ENCODE measurements at places on chromosomes 12 and 14.

DNA sequence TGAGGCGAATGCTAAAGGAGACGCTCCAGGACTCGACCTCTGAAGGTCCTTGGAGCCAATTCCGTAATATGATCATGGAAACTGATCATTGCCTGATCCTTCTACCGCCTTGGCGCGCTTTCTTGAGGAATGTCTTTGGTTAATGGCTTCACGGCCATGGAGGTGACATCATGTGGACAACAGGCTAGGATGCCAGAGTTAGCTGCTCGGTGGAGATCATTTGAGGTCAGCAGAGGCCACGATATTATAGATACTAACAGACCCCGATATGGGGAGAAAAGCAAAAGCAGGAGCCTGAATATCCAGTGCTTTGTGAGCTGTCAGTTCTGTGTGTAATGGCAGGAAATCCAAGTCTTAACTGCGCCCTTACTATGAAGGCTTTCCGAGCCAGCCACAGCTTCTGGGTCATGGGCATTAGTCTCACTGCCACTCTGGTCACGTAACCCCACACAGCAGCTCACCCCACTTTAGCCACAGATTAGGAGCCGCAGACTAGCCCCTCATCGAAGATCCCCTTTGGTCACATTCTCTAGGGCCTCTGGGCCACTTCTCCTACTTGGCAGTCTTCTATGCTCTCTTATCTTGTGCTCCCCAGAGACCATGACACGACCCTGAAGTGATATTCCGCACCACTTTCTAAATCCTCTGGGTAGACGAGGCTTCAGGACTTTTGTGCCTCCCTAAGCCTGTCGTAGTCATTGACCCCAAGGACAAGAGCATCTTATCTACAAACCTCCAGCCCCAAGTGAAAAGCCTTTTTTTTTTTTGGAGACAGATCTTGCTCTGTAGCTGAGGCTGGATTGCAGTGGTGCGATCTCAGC lies 724 bp upstream of the CS start:
- no peak for DNase-seq

GRCh38 chr12:57611108-57611826 lies at the start of gene ARHGEF25:
Gene ARHGEF25 (plus strand): TSS chr12:57611435. CDS start chr12:57611895, 460 bp downstream.
- no peak for DNase-seq

GRCh38 chr14:99707921-99708320 lies 23.8 kb downstream of the CYP46A1 start:
- no peak for DNase-seq

DNA sequence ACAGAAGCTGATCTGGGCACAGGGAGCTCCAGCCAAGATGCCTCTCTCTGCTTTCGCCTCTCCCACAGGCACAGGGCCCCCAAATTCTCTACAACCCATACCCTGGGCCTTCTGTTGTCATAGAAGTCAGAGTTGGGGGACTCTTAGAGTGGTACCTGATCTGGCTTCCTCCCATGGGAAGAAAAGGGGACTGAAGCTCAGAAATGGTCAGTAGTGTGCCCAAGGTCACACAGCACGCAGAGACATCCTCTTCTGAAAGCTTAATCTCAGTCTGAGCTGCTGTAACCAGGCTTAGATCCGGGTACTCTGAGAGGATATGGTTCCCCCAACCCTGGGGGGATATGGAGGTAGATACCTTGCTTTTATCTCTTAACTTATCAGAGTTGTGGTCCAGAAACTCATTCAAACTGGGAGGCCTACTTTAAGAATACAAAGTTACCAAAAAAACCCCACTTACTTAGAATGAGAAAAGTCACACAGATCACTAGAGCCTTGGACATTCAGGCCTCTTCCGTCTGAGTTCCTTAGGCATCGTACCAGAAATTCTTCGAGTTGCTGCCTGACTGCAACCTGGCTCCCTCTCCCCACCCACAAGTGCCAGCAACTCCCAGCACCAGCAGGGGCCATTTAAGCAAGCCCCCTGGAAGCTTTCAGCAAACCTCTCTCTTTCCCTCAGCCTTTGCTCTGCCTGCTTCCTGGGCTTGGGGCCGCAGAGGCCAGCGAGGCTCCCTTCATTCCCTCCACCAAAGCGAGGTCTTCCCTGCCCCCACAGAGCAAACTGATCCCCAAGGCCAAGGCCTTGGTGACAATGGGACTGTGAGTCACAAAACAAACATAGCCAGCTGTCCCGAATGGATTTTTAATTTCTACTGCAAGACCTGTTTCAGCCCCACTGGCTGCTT lies 13.9 kb downstream of the KRT7 start:
- no peak for DNase-seq

DNA sequence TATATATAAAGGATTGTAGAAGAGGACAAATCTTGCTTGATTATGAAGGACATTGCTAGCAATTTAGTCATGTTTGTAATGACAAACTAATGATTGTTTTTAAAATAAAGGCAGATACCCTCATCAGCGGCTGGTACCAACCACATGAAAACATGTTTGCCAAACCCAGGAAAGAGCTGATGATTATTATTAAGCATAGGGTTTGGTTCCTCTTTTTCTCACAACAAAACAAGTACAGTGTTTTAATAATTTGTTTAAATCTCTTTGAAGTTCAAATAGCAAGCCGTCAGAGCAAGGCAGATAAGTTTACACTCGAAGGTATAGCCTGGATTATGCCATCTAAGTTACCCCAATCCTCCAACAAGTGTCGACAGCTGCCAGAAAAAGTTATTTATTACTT lies 5.3 kb upstream of the SINHCAF start:
- no peak for DNase-seq

DNA sequence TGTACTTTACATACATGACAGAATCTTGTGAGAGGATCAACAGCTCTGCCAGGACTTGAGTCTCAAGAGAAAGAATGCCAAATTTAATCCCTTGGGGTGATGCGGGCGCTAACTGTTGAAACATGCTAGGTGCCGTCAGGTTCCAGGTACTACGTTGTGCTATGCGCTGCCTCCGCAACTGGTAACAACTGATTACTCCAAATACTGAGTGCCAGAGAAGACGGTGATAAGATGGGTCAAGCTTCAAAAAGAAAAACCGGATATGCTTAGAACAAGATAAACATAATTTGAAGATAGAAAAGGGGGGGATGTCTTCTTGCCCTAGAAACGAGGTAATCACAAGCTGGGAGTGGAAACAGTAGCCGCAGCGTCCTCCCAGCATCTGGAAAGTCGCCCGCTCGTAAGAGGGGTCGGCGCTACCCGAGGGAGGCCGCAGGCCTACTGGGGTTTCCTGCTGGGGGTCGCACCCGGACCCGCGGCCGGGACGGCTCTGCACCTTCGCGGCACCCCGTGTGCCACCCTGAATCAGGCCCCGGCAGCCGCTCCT lies 678 bp downstream of the ZBTB25 start:
- no peak for DNase-seq

GRCh38 chr12:116637589-116638150 lies 78.5 kb downstream of the MAP1LC3B2 start:
- DNase-seq: no peak

DNA sequence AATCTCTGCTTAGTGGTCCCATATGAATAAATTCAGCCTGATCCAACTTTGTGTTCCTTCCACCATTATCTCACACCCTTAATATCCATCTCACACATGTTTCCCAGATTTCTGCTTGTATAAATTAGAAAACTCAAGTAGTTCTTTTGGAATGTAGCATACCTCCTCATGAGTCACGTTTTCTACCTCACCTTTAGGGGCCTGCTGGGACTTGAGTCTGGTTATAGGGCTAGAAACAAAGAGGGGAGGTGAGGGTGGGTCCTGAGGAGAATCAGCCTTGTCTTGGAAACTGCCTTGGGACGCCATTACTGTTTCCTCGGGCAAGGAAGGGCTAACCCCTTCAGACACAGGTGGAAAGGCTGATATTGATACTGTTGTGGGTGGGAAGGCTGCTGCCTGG lies 51.1 kb downstream of the EMP1 start:
- no peak for DNase-seq

DNA sequence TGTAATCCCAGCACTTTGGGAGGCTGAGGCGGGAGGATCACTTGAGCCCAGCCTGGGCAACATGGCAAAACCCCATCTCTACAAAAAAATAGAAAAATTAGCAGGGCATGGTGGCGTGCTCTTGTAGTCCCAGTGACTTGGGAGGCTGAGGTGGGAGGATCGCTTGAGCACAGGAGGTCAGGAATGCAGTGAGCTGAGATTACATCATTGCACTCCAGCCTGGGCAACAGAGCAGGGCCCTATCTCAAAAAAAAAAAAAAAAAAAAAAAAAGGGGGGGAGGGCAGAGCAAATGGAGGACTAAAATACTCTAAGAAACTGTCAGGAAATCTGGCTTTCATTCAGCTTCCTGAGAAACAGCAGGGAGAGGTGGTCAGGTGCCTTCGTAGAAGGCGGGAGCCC lies 31.7 kb upstream of the TSPAN9 start:
- DNase-seq: no peak

DNA sequence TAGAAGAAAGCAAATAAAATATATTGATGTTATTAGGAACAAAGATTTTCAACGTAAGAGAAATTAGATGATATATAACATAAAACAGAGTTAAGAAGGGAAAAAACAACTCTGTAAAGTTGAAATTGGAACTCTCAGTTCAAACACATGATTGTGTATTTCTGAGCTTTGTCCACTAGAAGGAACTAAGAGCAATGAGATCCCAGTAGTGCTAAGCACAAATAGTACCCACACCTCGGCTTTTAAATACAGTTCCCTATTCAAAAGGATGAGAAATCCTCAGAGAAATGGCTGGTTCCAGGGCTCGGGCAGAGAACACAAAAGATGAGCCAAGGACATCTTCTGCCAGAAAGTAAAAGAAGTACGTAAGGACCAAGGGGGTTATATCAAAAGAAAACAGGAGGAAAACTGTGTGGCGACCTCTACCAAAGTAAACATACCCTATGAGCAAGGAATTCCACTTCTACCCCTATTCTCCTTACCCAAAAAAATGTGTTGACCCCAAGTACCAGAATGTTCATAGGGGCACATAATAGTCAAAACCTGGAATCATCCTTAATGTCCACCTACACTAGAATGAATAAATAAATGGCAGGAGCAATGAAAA lies 96.6 kb downstream of the SPTSSA start:
- DNase-seq: no peak

DNA sequence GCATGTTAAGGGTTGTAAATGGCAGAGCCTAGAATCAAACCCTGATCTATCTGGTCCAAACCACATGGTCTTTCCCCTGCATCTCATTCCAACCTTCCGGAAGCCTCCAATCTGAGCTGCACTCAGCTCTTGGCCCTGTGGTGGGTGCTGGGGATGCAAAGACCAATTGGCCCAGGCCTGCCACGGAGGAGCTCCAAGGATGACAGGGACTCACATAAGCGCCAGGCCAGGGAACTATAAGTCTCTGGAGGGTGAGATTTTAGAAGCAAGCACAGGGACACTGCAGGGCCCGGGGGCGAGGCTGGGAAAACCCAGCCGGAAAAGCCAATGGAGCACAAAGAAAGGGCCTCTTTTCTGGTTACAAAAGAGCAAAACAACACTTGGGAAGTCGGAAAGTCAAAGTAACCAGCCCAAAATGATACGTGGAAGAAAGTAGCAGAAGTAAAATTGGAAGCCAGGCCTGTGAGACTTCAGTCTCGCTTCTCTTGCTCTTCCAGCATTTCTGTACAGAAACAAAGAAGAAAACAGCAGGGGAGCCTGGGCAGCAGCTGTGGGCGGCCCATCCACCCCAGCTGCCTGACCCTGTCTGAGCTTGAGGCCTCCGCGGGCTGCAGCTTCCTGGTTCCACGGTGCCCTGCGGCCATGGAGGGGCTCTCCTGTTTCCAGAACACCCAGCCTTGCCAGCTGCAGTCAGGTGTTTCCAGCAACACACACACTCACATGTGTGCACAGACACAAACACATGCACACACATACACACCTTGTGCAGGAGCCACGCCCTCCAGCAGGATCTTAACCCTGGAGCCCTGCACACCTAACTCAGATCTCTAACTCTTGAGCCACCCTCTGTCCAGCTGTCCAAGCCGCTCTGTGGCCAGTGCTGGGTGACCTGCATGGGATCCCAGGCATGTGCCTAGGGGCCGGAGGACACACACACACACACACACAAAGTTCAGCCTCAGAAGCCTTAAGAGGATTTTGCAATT lies 178.2 kb downstream of the BCL11B start:
- no peak for DNase-seq

- no peak for DNase-seq
Measured at GRCh38 chr12:58247633-58248032, 306.3 kb downstream of the ATP23 start.

DNA sequence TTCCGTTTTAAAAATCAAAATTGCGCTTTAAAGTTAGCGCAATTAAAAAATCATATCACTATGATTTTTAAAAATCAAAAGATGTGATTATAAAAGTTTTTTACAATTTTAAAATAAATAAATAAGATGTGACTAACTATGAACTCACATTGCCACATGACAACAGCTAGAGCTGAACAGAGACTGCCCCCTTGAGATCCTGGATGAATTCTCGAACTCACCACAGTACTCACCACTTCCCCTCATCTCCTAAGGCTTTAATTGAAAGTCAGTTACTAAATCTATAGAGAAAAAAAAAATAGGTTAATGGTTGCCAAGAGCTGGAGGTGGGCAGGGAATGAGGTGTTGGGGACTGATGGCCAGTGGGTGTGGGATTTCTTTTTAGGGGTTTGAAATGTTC lies 384.2 kb downstream of the ZFP36L1 start:
- no peak for DNase-seq

DNA sequence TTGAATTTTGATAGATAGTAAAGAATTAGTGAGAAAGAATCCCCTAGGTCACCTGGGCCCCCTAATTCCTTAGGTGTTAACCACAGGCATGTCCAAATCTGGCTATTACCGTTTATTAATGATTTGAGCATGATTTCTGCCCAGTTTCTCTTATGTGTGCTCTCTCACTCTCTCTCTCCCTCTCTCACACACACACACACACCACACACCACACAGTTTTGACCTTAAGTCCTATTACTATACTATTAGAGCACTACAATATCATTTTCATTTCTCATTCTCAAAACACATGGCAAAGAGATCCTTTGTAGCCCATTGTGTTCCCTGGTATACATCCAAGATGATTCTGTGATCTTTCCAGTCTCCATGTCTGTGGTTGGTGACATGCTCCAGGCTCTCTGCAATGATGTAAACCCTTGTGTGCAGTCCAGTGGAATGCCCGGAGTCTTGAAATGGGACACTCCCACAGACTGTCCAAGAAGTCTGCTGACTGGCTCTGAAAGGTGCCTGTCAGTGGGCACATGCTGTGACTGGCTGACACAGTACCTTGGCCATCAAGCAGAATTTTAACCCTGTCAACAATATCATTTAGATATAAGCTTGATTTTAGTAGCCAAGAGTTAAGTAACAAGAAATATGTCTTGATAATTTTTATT lies 96.2 kb downstream of the FIGNL2 start:
- DNase-seq: no peak

GRCh38 chr12:76866726-76867125 lies 12.1 kb downstream of the CSRP2 start:
- DNase-seq: no peak

DNA sequence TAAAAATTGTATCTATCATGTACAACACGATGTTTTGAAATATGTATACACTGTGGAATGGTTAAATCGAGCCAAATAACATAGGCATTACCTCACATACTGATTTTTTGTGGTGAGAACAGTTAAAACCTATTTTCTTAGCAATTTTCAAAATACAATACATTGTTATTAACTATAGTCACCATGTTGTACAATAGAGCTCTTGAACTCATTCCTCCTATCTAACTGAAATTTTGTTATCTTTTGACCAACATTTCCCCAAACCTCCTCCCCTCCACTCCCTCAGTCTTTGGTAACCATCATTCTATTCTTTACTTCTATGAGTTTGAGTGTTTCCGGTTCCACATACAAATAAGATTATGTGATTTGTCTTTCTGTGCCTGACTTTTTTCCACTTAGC lies 6.8 kb upstream of the SLC38A2 start:
- DNase-seq: no peak

GRCh38 chr12:3078086-3078820 lies 1.1 kb downstream of the TSPAN9 start:
- no peak for DNase-seq

All from bone marrow (tissue), 2 donors.